Fibroblast of skin of right biceps (primary cell): ENCODE measurements at places on chromosomes 12 and 14.
A peak's percentile ranks its signal among the peaks of the same experiment; 100 is the strongest.

- DNase-seq, result no peak
Measured at GRCh38 chr12:13001775-13002040, 1.6 kb upstream of the HEBP1 start.

GRCh38 chr12:15856097-15856982 is 25.8 kb upstream of the STRAP start:
- DNase-seq, result peak; percentile 64

DNA sequence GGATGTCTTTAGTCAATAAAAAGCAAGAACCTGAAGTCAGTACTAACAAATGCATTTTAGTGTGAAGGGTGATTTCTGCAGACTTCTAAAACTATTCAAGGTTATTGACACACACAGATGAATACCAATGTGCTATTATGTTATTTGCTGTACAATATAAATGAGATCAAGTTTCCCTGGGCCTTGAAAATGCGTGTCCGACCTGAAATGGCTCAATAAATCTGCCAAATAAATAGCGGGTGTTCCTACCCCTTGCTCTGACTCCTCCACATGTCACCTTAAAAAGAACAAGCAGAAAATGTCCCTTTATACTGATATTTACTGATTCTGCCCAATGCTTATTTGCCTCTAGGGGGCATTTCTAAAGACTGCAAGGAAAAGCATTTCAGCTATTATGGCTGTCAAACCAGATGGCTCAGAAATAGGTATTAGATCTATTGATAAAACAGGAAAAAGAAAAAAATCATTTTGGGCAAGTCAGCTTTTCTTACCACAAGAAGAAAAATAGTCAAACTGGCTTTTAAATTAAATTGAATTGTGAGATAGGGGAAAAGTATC is 367.3 kb upstream of the KITLG start:
- DNase-seq, result no peak

DNA sequence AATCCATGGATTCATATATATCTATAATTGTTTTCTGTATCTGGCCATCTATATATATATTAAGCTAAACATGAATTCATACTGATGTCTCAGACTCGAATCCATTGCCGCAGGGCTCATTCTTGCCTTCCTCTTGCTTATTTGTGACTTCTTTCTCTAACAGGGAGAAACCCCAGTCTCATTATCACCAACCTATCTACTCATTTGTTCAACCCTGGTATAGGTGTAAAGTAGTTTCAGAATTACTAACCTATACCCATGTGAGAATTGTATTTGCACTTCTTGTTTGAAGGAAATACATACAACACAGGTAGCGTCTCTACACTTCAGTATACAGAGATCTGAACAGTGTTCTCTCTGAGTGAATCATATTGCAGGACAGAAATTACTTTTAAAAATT is 77.7 kb downstream of the PTPN11 start:
- DNase-seq, result no peak

DNA sequence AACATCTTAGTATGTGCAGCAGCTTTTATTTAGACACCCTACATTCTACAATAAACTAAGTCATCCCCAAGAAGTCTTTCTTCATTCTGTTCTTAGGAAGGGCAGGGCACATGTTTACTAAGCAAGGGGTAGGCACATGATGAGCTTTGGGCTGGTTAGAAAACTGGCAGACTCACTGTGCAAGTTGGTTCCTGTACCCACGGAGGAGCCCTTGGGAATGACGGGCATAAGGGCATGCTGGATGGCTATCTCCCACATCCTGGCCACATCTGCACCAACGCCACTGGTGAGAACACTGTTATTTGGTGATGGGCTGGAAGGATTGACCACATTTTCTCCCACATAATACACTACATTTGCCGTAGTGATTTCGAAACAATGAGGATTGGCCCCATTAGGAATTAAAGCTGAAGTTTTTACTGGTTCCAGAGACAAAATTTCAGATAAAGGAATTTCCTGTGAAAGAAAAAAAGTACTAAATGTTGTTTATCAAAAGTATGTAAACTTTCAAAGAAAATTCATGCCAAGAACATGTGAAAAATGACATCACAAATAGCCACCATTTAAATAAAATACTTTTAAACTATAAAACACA is 297.0 kb downstream of the PRKD1 start:
- no peak for DNase-seq

DNA sequence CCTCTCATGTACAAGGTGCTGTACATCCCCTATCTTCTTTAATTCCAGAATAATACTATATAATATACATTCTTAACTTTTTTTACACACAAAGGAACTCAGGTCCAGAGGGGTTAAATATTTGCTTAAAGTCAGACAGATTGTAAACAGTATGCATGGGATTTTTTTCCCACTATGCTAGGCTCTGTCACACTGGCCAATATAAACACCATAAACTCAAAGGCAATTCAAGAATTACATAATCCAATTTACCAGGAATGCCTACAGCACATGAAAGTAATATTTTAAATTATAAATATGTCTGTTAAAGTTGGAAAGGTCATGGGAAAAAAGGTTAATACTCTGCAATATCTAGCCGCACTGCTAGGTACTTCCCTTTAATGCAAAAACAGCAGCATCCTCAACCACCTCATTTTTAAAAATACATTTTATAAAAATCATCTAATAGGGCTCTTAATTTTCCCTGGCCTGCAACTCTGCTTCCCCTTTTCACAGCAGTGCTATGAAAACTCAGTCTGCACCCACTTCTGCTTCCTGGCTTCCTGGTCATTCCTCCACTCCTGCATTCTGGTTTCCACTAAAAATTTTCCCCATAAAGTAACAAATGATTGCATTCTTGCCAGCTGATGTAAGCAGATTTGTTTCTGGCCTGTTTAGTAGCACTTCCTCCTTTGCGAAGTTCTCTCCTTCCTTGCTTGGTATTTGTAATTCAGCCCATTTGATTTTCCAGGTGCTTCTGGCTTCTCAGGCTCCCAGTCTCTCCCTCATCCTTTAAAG is 128.1 kb downstream of the ITPR2 start:
- peak; percentile 43 for DNase-seq

- DNase-seq, result peak; percentile 75
Measured at GRCh38 chr12:29616664-29617406, 119.3 kb upstream of the OVCH1 start.

DNA sequence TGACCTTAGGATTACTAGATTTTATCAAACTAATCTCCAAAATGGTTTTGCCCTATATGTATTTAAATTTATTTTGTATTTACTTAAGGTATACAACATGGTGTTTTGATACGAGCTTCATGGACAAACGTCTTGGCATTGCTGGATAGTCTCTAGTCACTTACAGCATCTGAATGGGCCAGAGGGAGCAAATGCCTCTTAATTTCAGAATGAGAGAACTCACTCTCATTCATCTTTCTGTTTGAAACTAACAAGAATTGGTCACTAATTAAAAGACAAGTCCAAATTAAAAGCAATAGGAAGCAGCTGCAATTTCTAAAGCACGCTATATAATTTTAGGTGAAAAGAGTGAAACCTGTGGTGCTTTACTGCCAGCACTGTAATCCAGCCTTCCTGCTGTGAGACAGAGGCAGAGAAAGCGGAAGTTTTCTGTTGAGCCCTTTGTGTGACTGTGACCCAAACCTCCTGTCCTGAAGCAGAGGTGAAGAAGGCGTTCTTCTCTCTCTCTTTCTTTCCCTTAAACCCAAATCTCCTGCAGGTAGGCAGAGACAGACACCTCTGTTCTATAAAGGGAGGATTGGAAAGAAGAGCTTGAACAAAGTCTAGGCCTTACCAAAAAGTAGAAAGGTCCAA is 184.6 kb upstream of the NAV3 start:
- no peak for DNase-seq

DNA sequence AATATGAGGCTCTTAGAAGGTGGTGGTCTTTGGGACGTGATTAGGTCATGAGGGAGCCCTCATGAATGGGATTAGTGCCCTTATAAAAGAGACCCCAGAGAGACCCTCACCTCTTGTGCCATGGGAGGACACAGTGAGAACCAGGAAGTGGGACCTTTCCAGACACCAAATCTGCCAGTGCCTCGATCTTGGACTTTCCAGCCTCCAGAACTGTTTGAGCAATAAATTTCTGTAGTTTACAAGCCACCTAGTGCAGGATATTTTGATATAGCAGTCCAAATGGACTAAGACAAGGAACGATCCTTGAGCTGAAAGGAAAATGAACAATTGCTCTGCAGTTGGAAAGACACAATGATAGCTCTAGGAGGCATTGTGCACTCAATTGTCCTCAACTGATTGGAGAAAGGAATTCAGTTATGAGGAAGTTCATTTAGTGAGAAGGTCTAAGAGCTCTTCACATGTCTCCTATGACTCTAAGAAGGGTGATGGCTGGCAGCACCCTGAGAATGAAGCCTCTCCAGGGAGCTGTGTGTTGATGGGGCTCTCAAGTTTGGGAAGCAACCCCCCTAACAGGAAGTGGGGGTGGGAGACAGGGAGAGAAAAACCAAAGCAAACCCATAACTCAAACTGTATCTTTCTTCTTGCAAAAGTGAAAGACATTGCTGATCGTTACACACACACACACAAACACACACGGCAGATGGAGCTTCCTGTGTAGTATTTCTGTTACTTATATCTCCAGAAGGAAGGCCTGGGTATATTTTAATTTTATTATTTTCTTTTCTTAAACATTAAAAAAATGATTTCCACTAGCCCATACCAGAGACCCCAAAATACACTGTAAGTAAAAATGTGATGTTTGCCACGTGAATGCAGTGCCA is 21.0 kb downstream of the CHST11 start:
- no peak for DNase-seq

DNA sequence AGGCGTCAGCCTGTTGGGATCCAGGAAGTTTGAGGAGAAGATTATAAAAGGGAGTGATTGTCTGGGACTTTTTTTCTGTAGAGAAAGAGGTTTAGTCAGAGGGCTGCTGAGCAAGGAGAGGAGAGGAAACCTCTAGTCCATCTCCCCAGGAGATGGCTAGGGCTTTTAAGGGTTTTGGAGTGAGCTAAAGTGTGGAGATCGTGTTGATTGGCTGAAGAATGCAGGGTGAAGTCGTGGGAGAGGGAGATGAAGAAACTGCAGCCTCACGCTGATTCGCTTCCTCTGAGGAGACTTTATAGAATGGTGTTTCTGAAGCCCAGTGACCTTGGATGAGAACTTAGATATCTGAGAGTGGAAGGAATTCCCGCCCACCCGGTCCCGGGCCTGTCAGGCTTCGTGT is 193.7 kb upstream of the PWP1 start:
- peak; percentile 49 for DNase-seq

DNA sequence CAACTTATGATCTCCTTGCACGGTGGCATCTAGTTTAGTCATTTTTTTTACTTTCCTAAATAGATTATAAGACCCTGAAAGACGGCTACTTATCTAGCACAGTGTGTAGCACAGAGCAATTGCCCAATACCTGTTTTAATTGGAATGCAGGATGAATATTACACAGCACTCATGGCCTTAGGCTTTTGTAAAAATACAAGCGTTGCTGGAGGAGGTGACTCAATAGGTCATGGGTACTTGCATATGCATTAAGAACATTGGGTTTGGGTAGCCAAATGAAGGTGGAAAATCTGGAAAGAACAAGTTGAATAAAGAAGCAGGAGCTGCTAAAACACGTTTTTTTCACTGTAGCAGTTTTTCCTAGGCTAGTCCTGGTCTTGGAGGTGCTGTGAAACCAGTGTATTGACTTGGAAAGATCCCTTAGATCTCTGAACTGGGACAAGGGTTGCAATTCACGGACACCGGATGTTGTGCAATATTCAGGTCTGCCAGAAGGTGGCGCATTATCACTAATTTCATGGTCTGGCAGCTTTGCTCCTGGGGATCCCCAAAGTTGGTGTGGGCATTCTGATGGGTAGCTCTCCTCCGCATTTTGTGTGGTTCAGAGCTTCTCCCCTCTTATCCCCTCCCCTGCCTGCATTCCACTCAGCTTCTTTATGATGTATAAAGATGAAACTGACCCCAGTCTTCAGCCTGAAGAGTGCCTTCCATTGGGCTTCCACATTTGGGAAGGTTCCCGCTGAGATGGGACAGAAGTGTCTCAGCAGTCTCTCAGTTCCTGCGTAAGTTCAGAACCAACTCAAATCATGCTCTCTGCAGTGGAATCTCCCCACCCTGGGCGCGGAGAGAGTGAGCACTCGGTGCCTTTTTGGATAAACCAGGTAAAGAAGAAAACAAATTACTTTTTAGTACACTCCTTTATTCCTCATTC is 278.3 kb downstream of the NRXN3 start:
- DNase-seq, result peak; percentile 24

- DNase-seq, result no peak
Measured at GRCh38 chr12:57469296-57470164, 9.9 kb downstream of the GLI1 start.

DNA sequence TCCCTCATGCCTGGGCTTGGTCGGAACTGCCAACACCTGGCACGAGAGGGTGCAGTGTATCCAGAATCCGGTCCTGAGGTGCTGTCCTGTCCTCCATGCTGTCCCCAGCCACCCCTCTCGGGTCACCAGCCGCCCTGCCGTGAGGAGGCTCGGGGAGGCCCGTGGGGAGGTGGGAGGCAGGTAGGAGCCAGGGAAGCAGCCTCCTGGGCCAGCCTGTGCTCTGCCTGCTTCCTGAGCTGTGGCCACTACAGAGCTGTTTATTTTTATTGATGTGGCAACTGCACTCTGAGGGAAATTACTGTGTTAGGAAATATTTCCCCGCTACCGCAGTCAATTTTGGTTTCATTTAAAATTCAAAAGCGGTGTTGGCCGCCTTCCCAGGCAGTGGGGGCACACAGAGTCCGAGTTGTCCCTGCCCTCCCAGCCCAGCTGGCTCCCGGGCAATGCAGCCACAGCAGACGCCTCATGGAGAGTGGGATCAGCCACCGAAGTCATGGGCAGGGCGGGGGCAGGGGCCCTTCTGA is 18.3 kb downstream of the NOC4L start:
- DNase-seq, result peak; percentile 67

DNA sequence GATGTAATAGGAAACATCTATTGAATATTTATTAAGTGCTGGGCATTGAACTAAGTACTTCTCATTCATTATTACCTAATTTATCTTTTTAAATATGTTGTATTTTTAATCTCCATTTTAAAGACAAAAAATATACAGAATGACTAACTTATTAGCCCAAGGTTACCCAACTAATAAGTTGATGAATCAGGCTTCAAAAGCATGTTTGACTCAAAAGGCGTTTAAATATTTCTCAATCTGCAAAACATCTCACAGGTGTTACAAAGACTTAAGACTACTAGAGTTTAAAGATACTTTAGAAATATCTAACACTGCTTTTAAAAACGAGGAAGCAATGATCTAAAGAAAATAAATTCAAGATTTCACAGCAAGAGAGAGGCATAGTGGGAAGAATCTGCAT is 457.4 kb upstream of the DCN start:
- no peak for DNase-seq
